ENCODE measurements at places on chromosomes 12 and 14. TPM values are rescaled to one million over a fixed set of nuclear protein-coding genes. Genes with fewer than 3 reads are reported as not detected.

GRCh38 chr14:100898465-100898864 lies 5.1 kb downstream of the RTL1 start:
- no peak for DNase-seq

GRCh38 chr12:20370866-20371519 lies 2.7 kb downstream of the PDE3A start:
- no peak for DNase-seq

- DNase-seq, result no peak
These were observed 67.6 kb downstream of the POLR3B start for GRCh38 chr12:106425061-106425702.

- no peak for DNase-seq
These were observed 62.6 kb upstream of the TMCC3 start for GRCh38 chr12:94712815-94713515.

DNA sequence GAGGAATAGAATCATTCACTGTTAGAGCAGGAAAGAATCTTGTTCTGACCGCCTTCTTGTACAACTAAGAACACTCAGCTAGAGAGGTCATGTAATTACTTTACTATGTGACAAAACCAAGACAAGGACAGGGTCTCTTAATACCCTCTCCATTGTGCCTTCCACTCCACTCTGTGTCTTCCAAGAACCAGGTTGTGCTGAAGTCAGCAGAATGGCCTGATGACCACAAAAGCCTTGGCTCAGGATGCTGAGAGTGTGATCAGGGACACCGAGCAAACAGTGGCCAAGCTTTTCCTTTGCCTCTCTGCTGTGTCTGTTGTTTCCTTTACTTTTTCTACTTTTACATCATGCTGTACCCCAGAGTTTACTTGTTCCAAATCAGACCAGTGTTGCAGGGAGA lies 83.2 kb upstream of the RFX4 start:
- DNase-seq, result no peak

DNA sequence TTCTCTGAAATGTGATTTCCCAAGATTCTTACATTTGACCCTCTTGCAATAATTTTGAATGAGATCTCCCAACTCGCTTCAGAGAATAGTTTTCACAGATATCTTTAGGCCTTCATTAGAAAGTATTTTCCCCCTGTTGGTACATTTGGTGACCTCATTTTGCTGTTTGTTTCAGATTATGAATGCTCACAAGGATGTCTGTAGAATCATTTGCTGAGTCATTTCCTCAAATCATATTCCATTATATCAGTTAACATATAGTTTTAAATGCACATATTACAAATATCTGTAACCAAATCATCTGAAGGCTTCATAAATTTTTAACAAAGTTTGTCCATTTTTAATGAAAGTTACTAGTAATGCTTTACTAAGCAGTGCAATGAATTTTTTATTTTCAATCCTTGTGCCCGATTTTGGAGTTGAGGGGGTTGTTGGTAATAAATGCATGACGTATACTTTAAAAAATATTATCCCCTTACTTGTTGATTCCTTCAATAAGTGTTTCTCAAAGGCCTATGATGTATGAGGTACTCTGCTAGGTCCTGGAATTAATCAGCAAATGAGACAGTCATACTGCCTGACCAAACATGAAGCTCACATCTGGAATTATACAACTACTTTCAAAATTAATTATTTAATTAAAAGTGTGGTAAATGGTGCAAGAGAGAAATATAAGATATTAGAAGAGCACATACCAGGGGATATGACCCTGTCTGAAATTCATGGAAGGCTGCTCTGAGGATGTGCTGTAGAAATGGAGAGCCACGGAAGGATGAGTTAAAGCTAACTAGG lies 126.9 kb upstream of the RAP1B start:
- no peak for DNase-seq

GRCh38 chr14:55190906-55191202 lies 531 bp downstream of the DLGAP5 start:
- no peak for DNase-seq

DNA sequence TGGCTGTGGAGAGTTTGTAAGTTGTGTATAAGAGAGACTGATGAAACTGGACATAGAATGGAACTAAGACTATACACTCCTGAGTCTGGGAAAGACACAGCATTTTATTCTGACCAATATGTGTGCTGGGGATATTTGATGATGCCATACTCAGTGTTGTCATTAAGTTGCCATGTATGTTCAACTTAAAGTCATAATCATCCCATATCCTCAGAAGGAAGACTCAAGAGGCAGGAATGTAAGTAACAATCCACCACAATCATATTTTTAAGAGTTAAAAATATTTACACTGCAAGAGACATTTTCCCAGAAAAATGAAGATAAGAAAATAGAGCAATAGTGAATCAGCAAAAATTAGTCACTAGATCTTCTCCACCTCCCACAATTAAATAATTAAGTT lies 120.1 kb downstream of the MDGA2 start:
- DNase-seq, result no peak

DNA sequence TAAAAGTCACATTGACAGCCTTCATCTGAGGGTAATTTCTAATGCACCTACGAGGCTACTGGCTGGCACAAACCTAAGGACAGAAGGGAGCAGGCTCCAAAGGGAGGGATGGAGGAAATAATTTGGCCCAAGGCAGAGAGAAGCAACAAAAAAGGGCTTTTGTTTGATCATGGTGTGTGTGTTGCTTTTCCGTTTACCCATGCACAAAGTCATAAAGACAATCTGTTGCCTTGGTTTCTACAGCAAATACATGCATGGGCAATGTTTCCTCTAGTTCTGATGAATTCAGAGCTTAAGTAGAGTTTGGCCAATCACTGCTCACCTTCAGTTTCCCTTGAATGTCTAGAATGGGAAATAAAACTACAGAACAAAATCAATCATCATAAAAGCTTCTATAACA lies 262.5 kb upstream of the CAND1 start:
- DNase-seq, result no peak

The CAPZA3 gene
- total RNA-seq, result not detected

The SMOC1 gene
- total RNA-seq, result not detected

The MRPL52 gene
- 41.6 TPM for total RNA-seq

The IGF1 gene
- total RNA-seq, result not detected
